ENCODE measurements at places on chromosomes 16 and 17.

DNA sequence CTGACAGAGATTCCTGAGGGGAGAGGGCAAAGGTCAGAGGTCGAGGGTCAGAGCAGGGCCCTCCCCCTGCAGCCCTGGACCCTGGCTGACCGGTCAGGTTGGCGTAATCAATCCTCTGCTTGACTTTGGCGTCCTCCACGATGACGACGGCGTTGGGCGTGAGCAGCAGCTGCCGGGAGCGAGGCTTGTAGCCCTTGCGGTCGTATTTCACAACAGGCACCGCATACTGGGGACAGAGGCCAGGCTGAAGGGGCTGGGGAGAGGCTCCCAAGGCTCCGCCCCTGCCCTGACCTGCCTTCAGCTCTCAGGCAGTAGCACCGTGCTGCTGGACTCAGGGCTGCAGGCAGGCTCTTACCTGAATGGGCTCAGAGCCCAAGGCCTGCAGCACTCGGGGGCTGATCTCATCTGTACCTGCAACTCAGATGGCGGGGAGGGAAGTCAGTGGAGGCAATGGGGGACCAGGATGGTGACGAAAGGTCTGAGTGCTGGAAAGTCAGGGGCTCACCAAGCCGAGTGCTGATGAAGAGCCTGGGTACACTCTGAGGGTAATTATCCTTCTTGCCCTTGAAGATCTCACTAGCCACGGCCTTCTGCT is 12.0 kb upstream of the CRK start:
- peak; percentile 43 for DNase-seq

GRCh38 chr17:11747441-11747840 is 149.2 kb downstream of the DNAH9 start:
- no peak for DNase-seq

DNA sequence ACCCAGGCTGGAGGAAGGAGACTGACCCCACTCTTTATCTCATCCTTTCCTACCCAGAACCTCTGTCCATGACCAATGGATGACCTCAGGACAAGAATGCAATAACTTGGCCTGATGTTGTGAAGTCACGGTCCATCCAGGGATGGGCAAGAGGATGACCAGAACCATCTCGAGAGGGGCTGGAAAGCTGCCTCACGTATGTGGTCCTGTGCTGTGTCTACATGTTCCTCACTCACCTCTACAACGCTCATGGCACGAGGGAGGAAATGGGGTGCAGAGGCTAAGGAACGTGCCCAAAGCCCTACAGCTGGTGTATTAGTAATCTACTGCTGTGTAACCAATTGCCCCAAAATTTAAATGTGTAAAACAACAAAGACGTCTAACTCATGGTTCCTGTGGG is 7.3 kb upstream of the KCTD5 start:
- DNase-seq: no peak

GRCh38 chr17:10147040-10147439 is 51.4 kb downstream of the GAS7 start:
- no peak for DNase-seq

DNA sequence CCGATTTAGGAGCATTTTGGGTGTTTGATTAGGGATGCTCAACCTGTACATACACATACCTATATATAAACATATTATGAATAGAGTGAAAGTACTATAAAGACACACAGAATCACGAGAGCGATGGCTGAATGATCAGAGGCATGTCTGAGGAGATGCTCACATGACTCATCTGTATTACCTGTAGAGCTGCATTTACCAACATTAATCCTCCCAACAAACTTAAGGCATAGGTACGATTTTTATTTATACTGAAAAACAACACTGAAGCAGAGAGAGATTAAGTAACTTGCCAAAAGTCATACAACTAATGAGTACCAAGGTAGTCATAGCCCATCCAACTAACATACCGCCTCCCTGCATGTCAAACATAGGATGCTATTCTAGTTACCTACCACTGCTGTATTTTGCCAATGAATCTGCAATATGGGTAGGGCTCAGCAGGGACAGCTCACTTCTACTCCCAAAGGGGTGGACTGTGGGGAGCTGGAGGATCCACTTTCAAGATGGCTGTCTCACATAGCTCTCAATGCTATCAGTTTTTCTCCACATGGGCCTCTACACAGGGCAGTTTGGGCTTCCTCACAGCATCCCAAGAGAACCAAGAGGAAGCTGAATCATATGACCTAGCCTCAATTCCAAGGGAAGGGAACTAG is 7.3 kb downstream of the CYB5D1 start:
- no peak for DNase-seq

DNA sequence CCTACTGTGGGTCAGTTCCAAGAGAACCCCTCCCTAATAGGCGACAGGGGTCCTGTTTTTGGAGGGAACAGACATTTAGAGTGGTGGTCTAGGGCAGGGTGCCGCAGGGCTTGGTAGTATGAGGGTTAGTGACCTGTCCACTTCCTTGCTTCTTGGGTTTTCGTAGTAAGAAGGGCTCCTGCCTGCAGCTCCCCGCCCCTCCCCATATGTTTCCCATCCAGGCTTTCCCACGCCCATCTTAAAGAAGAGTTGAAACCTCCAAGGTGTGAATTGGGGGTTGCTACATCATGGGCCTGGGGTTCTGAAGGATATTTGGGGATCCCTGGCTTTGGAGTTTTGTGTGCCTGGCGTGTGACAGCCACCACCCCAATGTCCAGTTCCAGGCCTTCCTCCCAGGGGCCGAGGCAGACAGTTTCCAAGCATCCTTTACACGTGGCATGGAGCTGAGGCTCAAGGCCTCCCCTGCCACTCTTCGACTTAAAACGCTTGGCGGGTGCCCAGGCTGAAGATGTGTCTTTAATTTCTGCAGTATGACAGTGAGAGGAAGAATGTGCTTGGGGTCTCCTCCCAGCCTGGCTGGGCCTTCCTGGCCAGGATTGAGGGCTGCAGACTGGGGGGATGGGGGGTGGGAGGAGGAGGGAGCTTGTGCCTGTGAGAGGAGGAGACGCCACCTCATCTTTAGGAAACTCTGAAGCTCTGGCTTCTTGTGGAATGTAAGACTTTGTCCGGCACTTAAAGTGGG is 2.3 kb upstream of the COL1A1 start:
- DNase-seq: no peak

DNA sequence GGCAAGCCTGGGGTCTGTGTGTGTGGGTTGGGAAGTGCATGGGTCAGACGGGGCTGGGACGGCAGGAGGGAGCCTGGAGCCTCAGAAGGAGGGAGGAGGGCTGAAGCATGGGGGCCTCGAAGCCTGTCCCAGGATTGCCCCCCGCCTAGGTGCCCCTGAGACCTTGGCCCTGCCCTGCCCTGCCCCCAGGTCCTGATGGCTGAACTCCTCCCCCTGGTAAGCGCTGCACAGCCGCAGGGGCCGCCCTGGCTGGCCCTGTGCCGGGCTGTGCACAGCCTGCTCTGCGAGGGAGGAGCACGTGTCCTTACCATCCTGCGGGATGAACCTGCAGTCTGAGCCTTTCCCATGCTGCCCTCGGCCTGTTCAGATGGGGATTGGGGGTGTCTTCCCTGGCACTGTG is 4.4 kb downstream of the TEDC2 start:
- no peak for DNase-seq

DNA sequence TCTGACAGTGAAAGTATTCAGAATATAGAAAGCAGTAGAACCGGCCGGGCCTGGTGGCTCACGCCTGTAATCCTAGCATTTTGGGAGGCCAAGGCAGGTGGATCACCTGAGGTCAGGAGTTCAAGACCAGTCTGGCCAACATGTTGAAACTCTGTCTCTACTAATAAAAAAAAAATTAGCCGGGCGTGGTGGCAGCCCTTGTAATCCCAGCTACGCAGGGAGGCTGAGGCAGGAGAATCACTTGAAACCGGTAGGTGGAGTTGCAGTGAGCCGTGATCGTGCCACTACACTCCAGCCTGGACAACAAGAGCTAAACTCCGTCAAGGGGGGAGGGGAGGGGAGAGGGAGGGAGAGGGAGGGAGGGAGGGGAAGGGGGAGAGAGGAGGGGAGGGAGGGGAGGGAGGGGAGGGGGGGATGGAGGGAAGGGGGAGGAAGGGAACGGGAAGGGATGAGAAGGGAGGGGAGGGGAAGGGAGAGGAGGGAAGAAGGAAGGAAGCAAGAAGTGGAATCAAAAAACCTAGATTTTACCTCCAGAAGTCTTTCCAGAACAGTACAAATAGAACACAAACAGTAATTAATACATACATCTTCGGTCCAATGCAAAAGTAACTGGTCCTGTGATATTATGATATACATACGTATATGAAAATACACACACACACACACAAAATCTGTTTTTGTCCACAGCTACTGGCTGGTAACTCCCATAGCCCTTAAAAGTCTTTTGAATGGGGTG is 10.9 kb upstream of the NT5C start:
- no peak for DNase-seq

DNA sequence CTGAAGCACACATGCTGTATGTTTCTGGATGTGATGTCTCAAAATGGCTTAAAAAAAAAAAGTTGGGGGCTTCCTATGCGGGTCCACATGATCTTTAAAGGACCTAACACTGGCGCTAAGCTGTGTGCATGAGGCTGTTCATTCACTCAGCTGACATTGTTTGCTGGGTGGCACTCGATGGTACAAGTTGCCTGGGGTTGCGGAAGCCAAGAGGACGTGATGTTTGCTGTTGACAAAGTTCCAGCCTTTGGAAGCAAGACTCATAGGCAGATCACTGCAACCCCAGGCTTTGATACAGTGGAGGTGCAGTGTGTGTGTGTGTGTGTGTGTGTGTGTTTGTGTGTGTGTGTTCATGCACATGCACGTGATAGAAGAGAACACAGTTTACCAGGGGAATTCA is 29.5 kb upstream of the DNAI2 start:
- DNase-seq: no peak

DNA sequence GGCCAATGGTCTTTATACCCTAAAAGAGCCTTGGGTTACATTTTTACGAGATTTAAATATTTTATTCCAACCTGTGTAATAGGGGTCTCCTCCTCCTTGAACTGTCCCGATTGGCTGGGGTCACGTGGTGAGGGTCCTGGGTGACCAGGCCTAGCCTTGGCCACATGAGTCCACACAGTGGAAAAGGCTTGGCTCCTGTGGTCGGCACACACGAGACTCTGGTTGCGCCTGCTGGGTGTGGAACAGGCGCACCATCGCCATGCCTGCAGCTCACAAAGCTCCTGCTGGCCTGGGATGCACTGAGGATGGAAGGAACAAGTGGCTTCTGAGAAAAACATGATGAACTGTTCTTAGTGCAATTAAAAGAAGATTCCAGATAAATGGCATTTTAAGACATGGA is 103.9 kb upstream of the ZNF750 start:
- no peak for DNase-seq

- DNase-seq: no peak
Observed at GRCh38 chr16:86031141-86031678, 132.2 kb downstream of the IRF8 start.

GRCh38 chr16:20129375-20129774 is 55.7 kb upstream of the GPR139 start:
- no peak for DNase-seq

DNA sequence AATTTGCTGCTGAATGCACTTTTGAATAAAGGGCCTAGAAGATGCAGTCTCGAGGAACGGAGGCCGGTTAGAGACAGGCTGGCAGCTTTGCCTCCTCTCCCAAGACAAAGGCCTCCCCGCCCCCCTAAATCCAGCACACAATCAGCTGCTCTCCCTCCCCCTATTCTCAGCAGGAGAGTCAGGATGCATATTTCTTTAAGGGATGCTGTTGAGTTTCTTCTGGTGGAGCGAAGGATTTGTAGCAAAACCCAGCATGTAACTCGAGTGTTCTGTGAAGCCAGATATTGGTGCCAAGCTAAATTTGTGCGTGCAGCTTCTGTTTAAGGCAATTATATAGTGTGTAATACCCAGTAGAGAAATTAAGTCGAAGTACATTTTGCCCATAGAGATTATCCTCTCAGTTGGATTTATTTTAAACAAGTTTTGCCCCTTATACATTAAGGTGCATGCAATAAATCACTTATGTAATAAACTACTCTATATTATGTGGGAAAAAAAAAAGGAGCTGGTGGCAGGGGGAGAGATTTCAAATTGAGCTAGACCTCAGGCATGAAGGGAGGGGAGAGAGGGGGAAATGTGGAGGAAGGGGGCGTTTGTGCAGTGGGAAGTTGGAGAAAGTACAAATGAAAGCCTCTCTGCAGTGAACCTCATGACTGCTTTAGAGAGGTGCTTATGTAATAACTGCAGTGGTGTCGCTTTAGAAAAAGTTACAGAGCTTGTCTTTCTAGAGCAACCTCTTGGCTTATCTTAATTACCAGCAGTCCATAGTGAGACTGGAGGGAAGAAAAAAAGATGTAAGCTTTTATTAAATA is 599.2 kb downstream of the MAF start:
- DNase-seq: no peak

- DNase-seq: no peak
Observed at GRCh38 chr17:35239823-35240222, 3.0 kb upstream of the SLFN5 start.

- DNase-seq: no peak
Observed at GRCh38 chr17:4840893-4841242, 7.7 kb downstream of the MINK1 start.

- DNase-seq: no peak
Observed at GRCh38 chr17:36720131-36720530, 118.7 kb downstream of the MRM1 start.

- peak; percentile 87 for DNase-seq
Observed at GRCh38 chr17:8220783-8221662, 10.6 kb upstream of the AURKB start.

DNA sequence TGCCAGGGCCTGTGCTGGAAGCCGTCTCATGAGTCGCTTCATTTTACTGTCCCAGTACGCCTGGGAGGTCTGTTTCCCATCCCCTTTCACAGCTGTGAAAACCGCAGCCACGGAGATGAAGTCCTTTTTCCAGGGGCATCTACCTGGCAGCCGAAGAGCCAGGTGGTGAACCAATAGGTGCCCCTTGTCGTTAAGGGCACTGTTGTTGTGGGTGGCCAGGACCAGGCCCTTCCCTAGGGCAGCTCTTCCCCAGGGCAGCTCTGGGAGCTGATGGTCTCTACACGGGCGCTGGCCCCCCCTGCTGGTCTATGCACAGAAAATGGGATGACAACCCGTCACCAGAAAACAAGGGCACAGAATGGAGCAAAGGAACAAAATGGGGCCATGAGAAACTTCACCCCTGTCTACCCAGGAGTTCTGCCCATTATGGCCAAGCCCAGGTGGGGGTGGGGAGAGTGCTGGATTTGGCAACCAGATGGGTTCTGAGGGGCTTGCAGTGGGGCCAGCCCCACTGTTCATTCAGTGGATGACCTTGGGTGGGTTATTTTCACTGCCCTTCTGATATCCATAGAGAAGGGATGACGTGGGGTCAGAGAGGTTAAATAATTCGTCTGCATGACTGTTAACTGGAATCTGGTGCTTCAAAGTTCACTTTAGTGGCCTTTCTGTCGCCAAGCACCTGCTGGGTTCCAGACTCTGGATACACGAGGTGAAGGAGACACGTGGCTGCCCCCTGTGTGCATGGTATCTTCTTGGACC is 11.5 kb downstream of the RMI2 start:
- DNase-seq: peak; percentile 81
